Gastroesophageal sphincter (tissue), 4 donors: ENCODE measurements at places on chromosomes 4 and X. TPM values are rescaled to one million over a fixed set of nuclear protein-coding genes. Genes with fewer than 3 reads are reported as not detected.

ACE2 gene
- 1.8 TPM for total RNA-seq

ETDA gene
- not detected for total RNA-seq

PABPC5 gene
- 5.8 TPM for total RNA-seq

NXF2 gene
- not detected for total RNA-seq

GRCh38 chr4:177367336-177367735, 57.7 kb downstream of the NEIL3 start:
- ATAC-seq, result no peak

DNA sequence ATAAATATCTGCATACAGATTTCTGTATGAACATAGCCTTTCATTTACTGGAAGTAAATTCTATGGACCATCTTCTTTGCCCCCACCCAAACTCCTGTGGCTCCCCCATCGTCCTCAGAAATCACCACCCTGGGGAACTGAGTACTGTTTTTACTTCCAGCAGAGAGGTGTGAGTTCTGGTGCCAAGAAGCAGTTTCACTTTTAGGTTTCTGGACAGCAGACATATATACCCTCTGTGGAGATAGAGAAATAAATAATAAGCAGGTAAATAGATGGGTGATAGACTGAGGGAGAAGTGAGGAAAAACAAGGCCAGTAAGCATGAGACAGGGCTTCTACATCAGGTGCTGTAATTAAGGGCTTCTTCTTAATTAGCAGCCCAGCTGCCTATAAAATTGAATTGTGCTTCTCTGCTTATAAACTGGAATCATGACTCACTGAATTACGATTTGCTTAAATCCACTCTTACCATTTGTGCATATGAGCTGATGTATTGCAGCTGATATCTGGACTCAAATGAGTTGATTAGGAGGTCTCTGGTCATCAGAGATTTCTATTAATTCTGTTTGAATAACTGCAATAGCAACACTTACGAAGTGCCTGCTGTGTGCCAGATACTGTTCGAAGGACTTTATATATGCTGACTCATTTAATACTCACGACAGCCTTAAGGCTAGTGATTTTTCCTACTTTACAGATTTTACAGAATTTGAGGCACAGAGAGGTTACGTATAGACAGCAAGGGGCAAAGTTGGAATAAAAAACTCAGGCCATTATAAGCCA, 60.8 kb upstream of the DHX15 start:
- no peak for ATAC-seq

DNA sequence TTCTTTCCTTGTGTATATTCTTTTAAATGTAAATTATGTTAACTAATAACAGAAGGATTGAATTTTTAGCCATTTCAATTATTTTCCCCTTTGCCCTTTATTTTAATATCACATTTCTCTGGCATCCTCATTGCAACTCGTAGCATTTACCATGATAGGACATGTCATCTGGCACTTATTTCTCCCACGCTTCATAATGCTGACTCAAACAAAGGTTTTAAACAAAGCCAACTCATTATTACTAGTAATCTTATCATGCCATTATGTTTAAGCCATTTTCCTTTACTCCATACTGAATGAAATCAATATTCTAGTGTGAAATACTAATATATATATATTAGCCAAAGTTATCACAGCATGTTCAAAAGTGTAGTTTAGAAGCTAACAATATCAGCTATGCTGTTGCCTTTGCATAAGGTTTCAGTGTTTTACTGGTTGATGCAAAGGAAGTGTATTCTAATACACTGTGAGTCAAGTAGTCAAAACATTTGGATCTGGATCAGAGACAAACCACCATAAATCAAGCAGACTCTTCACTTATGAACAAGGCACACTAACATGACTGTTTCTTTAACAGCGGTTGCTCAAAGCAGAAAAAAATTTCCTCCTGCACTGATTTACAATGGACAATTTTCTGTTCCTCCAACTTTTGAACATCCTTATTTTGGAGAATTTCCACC, 281.6 kb downstream of the SLC7A11 start:
- no peak for ATAC-seq

GRCh38 chrX:136159611-136160025, 12.3 kb downstream of the FHL1 start:
- no peak for ATAC-seq
